ENCODE measurements at places on chromosomes 3 and 15.

GRCh38 chr15:48463366-48463880 is 132.2 kb downstream of the DUT start:
- no peak for DNase-seq

DNA sequence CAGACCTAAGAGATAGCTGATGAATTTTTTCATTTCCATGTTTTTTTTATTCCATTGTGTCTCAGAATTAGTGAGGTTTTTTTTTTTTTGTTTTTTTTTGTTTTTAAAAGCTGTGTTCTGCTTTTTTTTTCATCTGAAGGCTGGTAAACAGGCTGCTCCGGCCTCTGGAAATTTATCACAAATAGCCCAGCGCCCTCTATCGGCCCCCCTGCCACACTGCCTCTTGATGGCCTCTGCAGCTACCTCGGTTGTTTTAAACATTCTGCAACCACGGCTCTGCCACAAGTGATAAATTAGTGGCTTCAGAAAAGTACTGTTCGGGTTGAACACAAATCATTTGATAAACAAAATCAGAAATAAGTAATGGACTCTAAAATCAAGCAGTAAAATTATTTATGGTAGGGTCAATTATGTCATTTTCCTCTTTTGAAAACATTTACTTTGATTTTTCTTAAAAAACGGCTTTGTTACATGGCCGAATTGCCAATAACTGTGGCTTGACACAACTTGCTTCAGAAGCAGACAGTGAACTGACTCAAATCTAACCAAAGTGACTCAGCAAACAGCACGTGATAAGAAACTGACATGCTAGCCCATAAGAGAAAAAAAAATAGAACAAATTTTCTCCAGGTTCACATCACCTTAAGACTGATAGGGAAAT is 87.8 kb downstream of the RSL24D1 start:
- peak; percentile 43 for DNase-seq

GRCh38 chr3:195025056-195025883 is 245.7 kb downstream of the XXYLT1 start:
- DNase-seq: no peak

DNA sequence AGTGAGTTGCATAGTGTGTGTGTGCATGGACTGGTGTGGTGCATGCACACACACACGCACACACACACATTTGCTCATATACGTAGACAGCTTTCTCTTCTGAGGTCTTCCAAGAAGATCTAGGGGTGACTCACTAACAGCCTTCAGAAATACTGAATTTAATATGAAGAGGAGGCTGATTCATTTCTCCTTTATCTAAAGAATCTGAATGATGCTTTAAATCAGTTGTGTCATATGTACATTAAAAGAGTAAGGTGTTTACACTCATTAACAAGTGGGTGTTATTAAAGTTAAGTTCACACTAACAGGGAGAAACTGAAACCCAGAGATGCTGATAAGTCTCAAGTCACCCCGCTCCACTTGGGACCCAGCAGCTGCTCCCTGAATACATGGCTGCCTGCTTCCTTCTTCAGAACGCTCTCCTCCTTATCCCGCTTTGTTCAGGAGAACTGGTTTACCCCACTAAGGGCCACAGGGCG is 22.0 kb downstream of the TMPRSS7 start:
- peak; percentile 91 for DNase-seq

DNA sequence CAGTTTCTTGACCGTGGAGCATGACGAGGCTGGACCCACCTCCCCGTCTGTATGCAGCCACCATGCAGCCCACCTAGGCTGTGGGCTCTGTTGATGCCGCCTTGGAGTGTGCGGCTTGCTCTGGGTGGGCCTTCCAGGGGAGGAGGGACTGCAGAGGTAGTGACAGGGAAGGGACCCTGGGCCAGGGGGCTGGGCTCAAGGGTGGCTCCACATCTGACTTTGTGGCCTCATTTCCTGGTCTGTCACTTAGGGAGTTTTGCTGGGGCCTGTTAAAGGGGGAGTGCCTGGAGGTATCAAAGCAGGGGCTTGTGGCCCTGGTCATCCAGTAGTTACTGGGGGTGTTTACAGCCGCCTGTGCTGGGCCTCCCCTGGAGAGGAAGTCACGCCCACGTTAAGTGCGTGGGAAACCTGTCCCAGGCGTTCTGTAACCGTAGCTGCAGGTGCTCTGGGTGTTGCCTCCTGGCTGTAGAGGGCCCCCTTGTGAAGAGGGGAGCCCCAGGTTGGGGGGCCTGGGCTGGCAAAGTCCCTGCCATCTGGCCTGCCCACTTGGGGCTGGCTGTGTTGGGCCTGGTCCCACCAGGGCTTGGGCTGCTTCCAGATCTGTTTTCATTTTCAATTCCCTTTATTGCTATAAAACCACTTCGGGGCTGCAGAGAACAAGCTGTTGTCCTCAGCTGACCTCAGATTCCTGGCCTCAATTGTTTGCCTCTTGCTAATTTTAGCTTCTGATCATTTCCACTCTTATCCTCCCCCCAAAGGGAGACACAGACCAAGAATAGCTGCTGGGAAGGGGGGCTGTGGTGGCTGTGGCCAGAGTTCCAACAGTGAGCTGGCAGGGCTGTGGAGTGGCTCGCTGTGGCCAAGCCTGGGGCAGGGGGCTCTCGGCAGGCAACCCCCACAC is 26.5 kb downstream of the KLF13 start:
- DNase-seq: peak; percentile 73

DNA sequence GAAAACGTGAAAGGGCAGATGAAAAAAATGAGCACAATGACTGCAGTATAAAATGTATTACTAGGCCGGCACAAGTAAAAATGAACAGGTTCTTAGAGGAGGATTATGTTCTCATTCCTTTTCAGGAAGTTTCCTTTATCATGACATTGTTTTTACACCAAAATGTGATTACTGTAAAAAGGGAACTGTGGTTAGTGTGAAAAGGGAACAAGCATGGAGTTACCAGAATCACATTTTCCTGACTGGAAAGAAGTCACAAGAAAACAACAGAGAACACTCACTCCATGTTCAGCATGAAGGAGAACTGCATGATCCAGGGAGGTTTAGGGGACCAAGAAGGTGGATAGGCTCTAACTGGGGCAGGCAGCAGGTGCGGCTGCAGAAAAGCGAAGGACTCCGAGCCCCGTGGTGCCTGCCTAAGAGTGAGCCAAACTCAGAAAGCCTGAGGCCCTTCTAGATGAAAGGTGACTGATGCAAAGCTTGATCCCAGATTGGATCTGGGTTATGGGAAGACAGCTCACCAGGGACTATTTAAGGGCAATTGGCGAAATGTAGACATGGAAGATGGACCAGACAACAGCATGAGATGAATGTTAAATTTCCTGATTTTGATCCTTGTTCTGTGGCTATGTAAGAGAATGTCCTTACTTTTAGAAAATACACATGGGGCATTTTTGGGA is 77.3 kb downstream of the CCR1 start:
- no peak for DNase-seq

DNA sequence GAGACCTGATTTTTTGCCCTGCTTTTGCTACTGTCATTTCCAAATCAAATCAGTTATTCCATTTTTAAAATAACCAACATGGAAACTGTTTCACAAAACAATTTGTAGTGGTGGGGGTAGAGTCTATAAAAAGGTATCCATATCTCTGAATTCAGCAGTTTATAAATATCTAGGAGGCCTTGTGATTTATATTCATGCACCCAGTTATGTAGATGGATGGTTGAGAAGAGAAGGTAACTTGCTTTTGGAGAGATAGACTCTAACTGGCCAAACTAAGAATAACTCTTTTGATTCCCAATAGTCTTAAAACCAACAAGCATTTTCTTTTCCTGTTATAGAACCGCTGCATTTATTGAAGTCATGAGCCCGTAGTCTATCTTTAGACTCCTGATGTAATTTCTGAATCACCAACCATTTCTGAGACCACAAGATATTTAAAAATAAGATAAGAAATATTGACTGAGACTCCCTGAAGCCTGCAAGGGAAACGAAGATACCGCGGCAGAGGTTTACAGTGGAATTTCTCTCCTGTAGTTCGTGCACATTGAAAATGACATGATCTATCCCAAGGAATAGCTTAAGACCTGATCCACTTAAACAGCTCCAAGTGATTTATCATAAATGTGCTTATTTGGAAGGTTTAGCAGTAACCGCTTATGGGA is 68.5 kb downstream of the SAMMSON start:
- DNase-seq: peak; percentile 37

- no peak for DNase-seq
Measured at GRCh38 chr3:130256821-130257340, 88.6 kb upstream of the COL6A5 start.

GRCh38 chr15:82739086-82739485 is 29.4 kb upstream of the AP3B2 start:
- peak; percentile 44 for DNase-seq

DNA sequence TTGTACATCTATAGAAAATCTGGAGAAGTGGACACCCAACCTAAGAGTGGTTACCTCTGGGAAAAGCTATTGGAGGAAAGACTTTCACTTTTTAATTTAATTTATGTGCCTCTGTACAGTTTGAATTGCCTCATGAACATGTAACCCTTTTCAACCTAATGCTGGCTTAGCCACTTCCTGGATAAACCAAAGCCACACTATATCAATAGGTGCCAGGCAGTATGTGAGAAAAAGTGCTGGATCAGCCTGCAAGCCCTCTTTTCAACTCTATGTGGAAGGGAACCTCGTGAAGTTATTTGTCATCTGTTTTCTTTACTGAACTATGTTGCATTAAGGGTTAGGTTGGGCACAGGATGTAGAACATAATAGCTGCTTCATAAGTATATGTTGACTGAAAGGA is 9.3 kb upstream of the TOPAZ1 start:
- DNase-seq: no peak

DNA sequence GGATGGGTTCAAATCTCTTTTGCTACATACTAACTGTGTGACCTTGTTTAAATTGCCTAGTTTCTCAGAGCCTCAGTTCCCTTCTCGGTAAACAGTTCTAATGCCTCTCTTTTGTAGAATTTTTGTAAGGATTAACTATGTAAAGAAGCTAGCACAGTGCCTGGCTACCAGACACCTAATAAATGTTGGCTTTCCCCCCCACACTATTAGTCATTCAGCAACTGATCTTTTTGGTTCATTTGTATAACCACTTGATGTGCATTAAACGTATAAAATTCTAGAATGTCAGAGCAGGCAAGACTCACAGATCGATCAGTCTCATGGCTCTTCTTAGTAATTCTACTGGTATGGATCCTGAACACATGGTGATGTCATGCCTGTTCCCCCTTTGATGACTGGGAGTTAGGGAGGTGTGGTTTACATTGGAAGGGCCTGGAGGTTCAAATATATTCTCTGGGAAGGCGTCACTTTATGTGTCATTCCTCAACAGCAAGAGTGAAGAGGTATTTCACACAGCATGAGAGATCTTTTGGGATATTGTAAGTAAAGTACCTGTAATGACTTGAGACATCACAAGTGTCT is 6.5 kb downstream of the TAGLN3 start:
- no peak for DNase-seq

- DNase-seq: no peak
Measured at GRCh38 chr3:189398656-189399055, 226.9 kb downstream of the TPRG1 start.
